ENCODE measurements at places on chromosomes 12 and 14. TPM values are rescaled to one million over a fixed set of nuclear protein-coding genes. Genes with fewer than 3 reads are reported as not detected.

PIK3C2G gene
- total RNA-seq: not detected

CEBPE gene
- not detected for total RNA-seq

CMKLR1 gene
- not detected for total RNA-seq

KRT73 gene
- total RNA-seq: not detected

VAMP1 gene
- total RNA-seq: 3.3 TPM

KRT3 gene
- total RNA-seq: not detected

GLI1 gene
- total RNA-seq: 2.4 TPM

RERGL gene
- total RNA-seq: not detected

ADAM21 gene
- 0.33 TPM for total RNA-seq

NFE2 gene
- not detected for total RNA-seq

PAWR gene
- 18.3 TPM for total RNA-seq

GPRC5D gene
- total RNA-seq: not detected

SIX6 gene
- not detected for total RNA-seq

DGLUCY gene
- 47.1 TPM for total RNA-seq

RCOR1 gene
- total RNA-seq: 12.2 TPM

TMEM30B gene
- total RNA-seq: 0.11 TPM

RND1 gene
- 0.12 TPM for total RNA-seq

TRPV4 gene
- total RNA-seq: 2.2 TPM

DPF3 gene
- 3.1 TPM for total RNA-seq

GUCY2C gene
- total RNA-seq: not detected

IFT43 gene
- total RNA-seq: 43.1 TPM

DAAM1 gene
- 16.1 TPM for total RNA-seq

TAS2R13 gene
- 1.5 TPM for total RNA-seq

NDUFB1 gene
- 130 TPM for total RNA-seq

ANKS1B gene
- total RNA-seq: 1.2 TPM

DEGS2 gene
- total RNA-seq: not detected

ACOT6 gene
- not detected for total RNA-seq

IL23A gene
- not detected for total RNA-seq

HCAR2 gene
- total RNA-seq: not detected

DLK1 gene
- not detected for total RNA-seq

AKAP3 gene
- total RNA-seq: 1.1 TPM
